Stimulated activated CD4-positive, alpha-beta T cell treated with anti-CD3 and anti-CD28 coated beads, Interleukin-12 subunit alpha, Interleukin-12 subunit beta, amount 100 ng/mL, for 48 hours (primary cell): ENCODE measurements at places on chromosomes 11 and 22.

- no peak for DNase-seq
Measured at GRCh38 chr22:42717197-42717928, 3.3 kb downstream of the A4GALT start.

DNA sequence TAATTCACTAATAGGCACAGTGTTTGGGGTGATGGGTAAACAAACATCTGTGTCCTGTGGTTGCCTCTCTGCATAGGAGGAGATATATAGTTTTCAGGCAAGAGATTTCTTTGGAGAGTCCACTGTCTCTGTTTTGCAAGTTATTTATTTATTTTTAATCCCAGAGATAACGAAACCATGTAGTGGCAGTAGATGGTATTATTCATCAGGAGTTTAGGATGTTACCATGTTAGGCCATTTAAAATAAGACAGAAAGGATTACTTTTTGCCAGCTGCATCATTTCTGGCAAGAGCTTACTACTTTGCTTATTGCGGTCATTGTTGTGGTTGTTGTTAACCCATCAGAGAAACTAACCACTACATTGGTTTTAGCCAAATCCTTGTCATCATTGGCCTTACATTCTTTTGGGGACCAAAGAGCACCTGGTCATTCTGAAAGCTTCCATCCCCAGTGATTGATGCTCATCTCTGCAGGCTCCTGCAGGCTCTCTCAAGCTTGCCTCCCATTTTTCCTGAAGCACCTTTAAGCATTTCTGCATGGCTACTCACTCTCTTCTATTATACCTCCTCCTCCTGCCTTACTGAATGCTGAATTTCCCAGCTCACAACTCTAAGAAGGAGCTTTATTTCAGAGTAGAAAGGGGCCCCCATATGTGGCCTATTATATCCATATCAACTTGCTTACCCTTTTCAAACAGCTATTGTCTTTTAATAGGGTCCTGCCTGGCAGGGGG lies 84.4 kb downstream of the CSTPP1 start:
- DNase-seq = no peak

DNA sequence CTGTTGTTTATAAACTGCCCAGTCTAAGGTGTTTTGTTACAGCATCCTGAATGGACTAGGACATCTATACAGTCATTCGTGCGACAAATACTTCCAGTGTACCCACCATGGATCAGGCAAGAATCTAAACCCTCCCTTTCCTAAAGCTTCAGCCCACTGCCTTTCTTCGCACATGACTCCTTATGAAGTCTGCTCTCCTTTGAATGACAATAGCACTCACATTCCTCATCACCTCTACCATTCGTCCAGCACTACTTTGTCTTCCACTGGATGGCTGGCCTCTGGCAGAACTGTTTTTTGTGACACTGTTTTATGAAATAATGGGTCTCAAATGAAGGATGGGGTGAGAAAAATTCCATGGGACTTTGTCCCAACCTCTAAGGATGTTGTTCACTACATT lies 89.8 kb upstream of the LIN7C start:
- no peak for DNase-seq

GRCh38 chr22:36638747-36639146 lies 64.8 kb downstream of the CACNG2 start:
- no peak for DNase-seq

DNA sequence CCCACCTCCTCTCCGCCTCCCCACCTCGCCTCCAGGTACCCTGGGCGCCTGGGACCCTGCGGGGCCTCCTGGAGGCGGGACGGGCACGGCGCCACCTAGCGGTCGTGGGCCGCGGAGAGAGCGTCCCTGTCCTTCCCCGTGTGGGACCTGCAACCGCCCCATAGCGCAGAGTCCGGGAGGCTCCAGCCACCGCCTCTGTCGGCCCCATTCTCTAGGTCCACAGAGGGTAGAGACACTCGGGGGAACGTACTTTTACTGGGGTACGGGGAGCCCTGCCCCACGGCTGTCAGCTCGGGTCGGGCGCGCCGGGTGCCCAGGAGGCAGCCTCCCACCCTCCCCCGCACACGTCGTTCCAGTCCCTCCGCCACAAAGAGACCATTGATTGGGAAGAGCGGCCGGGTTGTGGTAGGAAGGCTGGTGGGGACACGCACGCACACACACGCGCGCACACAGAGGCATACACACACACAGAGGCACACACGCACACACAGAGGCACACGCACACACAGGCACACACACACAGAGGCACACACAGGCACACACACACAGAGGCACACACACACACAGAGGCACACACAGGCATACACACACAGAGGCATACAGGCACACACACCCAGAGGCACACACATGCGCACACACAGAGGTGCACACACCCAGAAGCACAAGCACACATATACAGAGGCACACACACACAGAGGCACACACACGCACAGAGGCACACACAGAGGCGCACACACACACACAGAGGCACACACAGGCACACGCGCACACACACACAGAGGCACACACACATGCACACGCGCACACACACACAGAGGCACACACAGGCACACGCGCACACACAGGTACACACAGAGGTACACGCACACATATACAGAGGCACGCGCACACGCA lies 12.6 kb upstream of the NECTIN1 start:
- DNase-seq = peak; percentile 31

- DNase-seq = no peak
Measured at GRCh38 chr22:48893288-48894063, 934.2 kb downstream of the BRD1 start.

GRCh38 chr11:8354622-8355415 lies 91.1 kb upstream of the LMO1 start:
- DNase-seq = no peak

GRCh38 chr11:130449310-130449990 lies 1.0 kb downstream of the ADAMTS15 start:
- no peak for DNase-seq

DNA sequence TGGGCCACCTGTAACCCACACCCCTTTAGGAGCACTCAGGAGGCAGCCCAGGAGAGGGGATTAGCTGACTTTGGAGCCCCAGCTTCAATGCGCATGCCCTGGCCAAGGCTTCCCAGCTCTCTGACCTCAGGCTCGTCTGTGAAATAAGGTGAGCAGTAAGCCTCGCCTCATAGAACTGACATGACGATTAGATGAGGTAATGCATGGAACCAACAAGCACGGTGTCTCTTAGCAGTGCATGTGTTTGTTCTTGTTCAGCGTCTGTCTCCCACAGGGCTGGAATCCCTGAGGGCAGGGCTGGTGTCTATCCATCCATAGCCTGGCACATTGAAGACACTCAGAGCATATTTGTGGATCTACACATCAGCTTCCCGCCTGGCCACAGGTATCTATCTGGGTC lies 415.4 kb downstream of the MN1 start:
- no peak for DNase-seq

- no peak for DNase-seq
Measured at GRCh38 chr22:22712666-22713365, 68.4 kb downstream of the GGTLC2 start.
